ENCODE measurements at places on chromosomes 6 and 20.

GRCh38 chr6:46011188-46012085, 4.2 kb downstream of the CLIC5 start:
- no peak for DNase-seq

DNA sequence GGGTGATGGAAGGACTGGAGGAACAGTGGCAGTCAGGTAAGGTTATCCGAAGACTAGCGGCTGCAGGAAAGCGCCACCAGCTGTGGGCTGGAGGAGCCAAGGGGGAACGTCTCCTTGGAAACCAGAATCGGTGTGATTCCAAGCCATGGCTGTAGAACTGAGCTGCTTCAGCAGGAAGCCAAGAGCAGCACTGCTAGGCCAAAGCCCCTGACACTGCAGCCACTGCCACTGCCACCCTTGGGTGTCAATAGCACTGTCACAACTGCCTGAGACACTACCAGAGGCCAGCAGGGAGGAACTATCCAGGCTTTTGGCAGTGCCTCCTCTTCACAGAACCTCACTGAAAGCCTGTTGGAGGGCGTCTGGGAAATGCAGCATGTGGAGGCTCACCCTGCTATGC, 289.6 kb upstream of the SUPT3H start:
- no peak for DNase-seq

DNA sequence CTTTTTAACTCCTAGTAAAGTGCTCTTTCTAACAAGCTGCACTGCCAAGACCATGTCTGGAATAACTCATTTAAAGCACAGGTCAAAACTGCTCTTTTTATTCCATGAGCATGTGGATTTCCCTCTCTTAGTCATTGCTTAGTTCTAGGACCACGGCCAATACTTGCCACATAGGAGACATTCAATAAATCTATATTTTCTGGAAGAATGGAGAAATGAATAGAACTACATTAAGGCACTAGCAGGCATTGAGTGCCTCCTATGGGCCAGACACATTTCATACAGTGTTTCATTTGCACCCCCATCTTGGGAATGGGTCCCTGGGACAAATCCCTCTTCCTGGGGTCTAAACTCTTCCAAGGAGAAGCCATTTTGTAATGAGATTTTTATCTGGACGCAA, 552.8 kb upstream of the CITED2 start:
- DNase-seq, result peak; percentile 90

DNA sequence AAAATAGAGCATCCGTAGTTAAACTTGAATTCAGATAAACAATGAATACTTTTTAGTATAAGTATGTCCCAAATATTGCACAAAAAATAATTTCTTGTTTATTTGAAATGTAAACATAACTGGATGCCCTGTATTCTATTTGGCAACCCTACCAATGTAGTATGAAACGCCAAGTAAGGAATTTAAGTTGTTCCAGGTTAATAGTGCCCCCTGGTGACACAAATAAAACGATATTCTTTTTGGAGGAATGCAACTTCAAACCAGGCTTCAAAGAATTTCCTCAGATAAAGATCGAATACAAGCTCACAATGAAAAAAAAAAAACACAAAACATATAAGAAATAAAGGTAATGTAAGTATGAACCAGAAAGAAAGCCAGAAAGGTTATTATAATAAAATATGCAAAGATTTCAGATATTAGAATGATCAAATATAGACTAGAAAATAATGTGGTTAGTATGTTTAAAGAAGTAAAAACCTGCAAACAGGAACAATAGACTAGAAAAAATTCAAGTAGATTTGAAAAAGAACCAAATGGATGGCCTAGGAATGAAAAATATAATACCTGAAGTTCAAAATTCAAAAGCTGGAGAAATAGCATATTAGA, 18.4 kb upstream of the AKAP7 start:
- peak; percentile 70 for DNase-seq

- DNase-seq, result peak; percentile 85
Observed at GRCh38 chr6:111357705-111358104, 125.3 kb downstream of the REV3L start.

DNA sequence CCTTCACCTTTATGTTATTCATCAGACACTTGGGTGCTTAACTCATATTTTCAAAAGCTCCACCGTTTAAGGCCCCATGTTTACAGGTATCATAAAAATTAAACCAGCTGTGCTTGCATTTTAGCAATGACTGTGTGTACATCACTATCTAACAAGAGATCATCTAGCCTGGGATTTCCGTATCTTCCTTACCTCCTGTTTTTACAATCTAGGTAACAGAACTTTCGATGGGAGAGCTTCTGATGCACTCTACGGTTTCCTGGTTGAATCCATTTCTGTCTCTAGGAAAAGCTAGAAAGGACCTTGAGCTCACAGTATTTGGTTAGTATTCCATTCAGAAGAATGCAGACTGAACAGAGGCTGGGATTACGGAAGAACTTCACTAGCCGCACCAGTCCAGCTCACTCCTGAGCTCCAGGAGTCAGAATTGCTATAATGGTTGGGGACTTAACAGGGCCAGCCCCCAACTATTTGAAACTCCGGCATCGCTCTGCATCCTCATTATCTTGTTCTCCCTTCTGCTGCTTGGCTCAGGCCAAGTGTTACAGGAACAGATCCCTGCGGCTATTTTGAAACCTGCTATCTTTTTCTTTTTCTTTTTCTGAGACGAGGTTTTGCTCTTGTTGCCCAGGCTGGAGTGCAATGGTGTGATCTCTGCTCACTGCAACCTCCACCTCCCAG, 13.0 kb upstream of the CLDN20 start:
- no peak for DNase-seq

DNA sequence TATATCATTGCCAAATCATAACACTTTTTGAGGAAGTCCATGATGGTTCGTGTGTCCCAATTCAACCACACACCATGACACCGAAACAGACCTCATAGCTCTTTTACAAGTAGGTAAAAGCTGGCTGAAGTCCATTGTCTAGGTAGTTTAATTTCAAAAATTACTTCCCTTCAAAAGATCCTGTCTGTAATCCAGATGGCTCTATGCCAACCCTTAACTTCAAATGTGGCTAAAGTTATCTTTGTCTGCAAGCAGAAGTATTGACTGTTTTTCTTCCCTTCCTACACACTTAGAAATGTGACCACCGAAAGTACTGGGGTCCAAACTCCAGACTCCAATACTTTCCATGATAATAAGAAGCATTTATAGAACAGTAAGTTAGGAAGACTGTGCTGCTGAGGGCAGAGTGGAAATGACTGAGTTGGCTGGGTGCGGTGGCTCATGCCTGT, 8.3 kb upstream of the TIAM2 start:
- DNase-seq, result peak; percentile 47

GRCh38 chr6:94377835-94378234, 958.5 kb upstream of the EPHA7 start:
- no peak for DNase-seq

GRCh38 chr6:140854318-140854717, 1278.4 kb upstream of the GJE1 start:
- DNase-seq, result no peak

DNA sequence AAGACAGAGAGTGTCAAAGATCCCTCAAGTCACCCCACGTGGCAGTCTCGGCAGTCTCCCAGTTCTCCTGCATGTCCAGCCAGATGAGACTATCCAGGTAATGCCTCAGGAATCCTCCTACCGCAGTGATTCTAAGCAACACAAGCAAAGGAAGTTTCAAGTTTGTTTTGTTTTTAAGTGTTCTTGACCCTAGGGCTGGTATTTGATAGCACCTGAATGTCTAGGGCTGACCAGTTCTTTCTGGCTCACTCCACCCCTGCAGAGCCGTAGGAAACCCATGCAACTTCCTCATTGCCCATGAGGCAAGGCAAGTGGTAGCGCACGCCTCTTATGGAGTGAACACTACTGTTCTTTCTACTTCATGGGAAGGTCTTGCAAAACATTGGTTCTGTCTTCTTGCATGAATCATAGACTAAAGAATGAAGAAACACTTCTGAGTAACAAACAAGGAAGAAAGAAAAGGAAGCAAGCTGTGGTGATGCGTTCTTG, 24.8 kb upstream of the FOXQ1 start:
- peak; percentile 96 for DNase-seq

DNA sequence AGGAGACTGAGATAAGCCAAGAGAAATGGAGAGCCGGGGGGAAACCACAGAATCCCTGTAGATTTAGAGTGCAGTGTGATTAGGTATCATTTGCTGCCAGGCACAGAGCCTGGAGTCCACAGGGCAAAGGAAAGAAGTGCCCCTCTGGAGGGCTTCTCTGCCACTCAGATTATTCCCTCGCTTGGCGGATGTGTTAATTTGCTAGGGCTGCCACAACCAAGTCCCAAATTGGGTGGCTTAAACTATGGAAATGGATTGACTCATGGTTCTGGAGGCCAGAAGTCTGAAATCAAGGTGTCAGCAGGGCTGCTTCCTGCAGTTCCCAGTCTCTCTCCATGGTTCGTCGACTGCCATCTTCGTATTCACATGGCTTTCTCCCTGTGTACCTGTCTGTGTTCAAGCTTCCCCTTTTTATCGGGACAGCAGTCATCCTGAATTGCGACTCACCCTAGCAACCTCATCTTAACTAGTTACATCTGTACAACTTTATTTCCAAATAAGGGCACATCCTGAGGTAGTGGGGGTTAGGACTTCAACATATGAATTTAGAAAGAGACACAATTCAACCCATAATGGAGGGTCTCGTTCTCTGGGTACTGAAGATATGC, 122.2 kb downstream of the ANKRD60 start:
- DNase-seq, result no peak

DNA sequence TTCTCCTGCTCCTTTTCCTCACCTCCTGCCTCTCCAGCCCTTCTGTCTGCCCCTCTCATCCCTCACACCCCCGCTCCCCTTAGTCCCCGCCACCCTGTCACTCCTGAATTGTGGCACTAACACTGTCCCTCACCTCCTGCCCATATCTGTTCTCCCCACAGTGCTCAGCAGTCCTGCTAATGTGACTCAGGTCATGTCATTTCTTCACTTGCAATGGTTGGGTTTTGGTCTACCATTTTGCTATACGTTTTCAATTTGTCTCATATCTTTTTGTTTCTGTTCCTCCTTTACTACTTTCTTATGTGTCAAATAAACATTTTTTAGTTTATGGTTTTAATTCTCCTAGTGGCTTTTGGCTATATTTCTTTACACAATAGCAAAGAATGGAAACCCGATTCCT, 1.3 kb upstream of the HLA-B start:
- no peak for DNase-seq

- DNase-seq, result no peak
Observed at GRCh38 chr6:8279041-8279805, 156.1 kb downstream of the SLC35B3 start.

- DNase-seq, result no peak
Observed at GRCh38 chr20:16216914-16217230, 356.4 kb downstream of the KIF16B start.

DNA sequence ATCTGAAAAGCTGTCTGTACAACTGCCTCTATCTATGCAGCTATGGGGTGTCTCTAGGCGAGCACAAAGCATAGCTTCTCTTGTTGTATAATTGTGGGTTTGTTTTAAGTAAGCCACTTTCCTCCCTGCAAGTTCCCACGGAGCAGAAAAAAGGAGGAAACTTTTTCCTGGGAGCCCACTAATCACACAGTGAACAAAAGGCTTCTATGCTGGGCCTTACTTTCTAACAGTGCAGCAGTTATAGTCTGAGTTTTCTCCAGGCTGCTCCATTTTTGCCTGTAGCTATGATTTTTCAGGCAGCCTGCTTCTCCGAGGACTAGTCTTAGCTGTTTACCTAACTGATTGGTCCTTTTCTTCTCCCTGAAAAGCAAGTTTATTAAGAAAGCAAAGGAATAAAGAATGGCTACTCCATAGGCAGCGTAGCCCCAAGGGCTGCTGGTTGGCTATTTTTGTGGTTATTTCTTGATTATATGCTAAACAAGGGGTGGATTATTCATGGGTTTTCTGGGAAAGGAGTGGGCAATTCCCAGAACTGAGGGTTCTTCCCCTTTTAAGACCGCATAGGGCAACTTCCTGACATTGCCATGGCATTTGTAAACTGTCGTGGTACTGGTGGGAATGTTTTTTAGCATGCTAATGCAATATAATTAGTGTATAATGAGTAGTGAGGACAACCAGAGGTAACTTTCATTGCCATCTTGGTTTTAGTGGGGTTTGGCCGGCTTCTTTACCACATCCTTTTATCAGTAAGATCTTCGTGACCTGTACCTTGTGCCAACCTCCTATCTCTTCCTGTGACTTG, 84.3 kb downstream of the OPRM1 start:
- DNase-seq, result no peak

DNA sequence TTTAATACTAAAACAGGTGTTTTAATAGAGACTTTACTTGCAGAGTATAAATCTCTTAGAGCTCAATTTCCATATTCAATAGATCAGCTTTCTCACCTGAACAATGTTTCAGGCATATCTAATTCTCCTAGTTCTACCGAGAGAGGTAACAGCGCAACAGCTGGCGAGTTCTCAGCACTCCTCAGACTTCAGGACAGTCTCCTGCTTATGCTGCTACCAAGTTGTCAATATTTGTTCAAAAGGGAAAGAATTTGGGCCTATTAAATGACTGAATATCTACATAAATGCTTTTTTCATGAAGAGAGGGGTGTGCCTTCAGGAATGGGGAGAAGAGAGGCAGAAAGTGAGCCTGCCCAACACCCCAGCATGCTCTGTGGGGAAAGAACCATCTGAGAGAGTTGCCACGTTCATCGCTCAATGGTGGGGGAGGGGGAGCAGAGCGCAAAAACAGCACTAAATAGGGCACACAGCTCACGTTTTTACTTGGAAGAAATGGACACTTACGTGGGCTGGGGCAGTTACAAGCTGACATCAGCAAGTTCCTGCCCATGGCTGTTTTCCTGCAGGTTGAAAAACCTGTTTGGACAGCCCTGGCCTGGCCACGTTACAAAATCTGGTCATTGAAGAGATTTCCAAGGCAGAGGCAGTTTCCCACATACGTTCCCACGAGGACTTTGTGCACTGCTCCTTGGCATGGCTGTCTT, 38.0 kb downstream of the EZR start:
- no peak for DNase-seq

DNA sequence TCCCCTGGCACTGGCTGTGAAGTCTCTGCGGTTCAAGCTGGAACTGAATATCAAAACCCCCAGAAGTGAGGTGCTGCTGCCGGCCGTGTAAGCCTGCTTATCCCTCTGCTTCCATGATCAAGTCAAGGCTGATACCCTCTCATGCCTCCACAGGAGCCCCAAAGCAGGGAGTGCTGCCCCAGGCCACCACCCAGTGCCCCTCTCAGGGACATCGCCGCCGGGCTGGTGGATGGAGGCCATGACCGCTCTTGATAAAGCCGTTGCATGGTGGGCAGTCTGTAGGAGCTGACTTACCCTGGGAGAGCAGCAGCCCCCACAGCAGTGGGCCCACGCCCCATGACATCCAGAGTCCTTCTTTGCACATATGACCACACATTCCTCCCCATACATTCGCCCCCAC, 162.0 kb upstream of the CST7 start:
- DNase-seq, result no peak

GRCh38 chr6:22550971-22551670, 18.2 kb upstream of the HDGFL1 start:
- no peak for DNase-seq

GRCh38 chr6:42503894-42504293, 52.2 kb upstream of the TRERF1 start:
- no peak for DNase-seq

DNA sequence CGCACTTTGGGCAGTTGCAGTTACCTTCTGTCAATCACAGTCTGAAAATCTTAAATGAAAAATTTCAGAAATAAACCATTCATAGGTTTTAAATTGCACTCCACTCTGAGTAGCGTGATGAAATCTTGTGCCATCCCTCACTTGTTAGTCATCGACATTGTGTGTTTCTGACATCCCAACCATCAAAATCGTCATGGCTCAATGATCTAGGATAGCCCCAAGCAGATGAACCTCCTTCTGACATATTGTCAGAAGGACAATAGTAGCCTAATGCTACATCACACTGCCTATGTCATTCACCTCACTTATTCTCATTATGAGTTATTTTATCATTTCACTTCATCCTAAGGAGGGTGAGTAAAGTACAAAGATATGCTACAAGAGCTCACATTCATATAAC, 284.8 kb downstream of the PTPRK start:
- peak; percentile 42 for DNase-seq
